ENCODE measurements at places on chromosomes 6 and 20.

- peak; percentile 68 for DNase-seq
Measured at GRCh38 chr6:30490026-30490876, 942 bp downstream of the HLA-E start.

- no peak for DNase-seq
Measured at GRCh38 chr6:72683797-72684196, 61.9 kb downstream of the KCNQ5 start.

DNA sequence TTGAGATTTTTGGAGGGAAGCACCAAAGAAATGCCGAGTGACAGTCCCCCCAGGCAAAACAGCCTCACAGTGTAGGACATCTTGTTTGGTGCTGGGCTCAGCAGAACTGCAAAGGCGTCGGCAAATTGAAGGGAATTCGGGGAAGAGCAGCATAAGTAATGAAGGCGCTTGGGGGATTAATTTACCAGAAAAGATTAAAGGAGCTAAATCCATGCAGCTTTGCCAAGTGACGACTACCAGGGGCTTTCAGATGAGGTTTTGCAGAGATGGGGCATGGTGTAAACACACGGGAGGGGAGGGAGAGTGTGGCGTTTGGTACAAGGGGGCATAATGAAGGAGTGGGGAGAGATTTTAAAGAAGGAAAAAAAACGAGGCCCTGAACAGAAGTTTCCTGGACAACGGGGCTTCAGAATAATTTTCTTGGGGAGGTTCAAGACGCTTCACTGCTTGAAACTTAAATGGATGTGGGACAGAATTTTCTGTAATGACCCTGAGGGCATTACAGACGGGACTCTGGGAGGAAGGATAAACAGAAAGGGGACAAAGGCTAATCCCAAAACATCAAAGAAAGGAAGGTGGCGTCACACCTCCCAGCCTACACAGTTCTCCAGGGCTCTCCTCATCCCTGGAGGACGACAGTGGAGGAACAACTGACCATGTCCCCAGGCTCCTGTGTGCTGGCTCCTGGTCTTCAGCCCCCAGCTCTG is 45.4 kb upstream of the CDH22 start:
- no peak for DNase-seq

- DNase-seq = no peak
Measured at GRCh38 chr6:170404036-170404435, 97.5 kb downstream of the FAM120B start.

DNA sequence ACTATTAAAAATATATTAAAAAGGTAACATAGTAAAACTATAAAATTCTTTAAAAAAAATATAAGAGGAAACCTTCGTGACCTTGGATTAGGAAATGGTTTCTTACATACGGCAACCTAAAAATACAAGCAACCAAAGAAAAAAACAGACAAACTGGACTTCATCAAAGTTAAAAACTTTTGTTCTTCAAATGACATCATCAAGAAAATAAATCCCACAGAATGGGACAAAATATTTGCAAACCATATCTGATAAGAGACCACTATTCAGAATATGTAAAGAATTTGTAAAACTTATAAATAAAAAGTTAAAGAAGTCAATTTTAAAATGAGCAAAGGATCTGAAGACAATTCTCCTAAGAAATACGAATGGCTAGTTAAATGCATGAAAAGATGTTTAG is 110.0 kb downstream of the ATG5 start:
- no peak for DNase-seq

GRCh38 chr6:36604090-36605060 is 10.2 kb downstream of the SRSF3 start:
- DNase-seq = no peak

GRCh38 chr6:36371211-36371610 is 16.3 kb downstream of the ETV7 start:
- no peak for DNase-seq

DNA sequence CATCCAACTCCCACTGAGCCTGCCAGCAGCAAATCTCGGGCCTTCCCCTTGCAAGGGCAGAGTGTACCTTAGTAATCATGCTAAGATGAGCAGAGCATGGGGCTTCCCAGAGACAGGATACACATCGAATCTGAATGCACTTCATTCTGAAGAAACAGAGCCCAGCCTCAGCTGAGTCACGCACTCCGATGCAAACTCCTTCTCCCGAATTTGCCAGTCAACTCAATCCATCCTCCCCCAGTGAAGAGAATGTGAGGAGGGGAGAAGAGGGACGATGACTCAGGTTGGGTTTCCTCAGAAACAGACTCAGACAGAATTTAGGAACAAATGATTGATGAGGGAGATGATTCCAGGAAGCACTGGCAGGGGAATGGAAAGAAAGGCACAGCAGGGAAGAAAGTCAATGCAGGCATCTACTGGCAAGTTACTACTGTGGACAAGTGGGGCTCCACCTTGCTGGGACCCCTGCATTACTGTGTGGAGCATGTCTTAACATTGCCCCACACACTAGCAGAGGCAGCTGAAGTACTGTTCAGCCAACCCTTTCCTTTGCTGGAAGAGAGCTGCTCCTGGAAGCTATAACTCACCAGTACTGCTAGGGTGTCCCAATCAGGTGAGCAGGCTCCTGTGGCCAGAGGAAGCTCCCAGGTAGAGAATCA is 251.6 kb downstream of the ADGB start:
- no peak for DNase-seq

DNA sequence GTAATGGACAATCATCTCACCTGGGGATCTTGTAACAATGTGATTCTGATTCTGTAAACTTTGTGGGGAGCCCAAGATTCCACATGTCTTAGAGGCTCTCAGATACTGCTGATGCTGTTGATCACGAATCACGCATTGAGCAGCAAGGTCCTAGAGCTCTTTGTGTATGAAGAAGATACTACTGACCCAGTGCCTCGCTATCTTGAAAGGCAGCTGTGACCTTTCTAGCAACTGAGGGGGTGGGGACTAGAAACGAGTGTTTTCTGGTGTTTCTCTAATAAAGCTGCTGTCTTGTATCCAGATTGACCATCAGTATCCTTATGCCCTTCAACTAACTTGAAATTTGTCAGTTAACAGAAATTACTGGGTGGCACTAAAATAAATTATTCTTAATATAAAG is 142.9 kb downstream of the MTHFD1L start:
- no peak for DNase-seq

- DNase-seq = no peak
Measured at GRCh38 chr6:37657112-37657886, 40.4 kb downstream of the MDGA1 start.

GRCh38 chr6:41408982-41409381 is 73.6 kb downstream of the NCR2 start:
- DNase-seq = no peak

DNA sequence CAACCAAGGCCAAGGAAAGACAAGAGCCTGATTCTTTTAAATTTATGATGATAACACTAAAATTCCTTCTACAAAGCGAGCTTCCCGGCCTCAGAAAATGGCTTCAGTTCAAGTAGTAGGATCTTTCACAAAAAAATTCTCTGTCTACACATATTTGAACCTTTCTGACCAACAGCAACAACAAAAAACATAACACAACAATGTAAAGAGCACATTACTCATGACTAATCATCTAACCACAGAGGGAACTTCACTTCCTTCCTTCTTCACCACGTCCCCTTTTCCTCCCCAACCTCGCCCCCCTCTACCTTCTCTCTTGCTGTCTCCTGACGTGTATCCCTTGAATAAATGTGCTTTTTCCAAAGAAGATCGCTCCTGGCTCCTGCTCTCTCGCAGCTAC is 228.2 kb downstream of the MYLK4 start:
- no peak for DNase-seq

DNA sequence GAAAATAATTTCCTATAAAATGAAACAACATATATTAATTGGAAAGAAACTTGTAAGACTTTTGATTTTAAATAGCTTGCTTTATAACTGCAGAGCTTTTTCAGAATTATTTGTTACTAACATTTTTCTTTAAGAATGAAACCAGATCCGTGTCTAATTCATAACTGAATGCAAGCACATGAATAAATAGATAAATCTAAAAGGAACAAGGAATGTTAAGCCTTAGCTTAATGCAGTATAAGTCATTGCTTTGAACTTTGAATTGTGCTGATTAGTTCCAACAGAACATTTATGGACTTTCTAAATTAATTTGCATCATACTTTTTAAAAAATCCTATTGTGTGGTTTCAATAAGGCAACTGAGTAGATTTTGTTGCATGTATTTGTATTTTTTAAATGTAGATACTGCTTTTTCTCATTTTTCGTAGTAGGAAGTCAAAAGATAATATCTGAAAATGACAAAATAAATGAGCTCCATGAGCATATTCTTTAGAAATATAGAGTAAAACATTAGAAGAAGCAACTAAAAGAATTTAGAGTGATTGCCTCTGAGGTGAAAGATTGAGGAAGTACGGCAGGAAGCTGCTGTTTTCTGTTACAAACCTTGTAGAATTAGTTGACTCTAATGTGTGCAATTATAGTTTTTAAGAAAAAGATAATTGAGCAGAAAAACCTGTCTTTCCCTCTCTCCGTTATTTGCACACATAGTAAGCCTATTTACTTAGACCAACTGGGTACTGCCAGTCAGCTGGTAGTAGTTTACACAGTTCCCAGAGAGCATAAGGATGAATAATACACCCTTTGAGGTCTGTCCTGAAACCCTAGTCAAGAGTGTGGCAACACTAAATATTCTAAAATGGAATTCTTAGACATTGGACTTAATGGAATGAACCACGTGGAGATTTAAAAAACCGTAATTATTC is 32.6 kb upstream of the SLC35D3 start:
- DNase-seq = no peak

- DNase-seq = no peak
Measured at GRCh38 chr6:108940741-108941140, 92.5 kb downstream of the ARMC2 start.

GRCh38 chr6:36442671-36443470 is at the start of the genes KCTD20 and PXT1:
KCTD20 (plus strand) TSS chr6:36443000; CDS start chr6:36470098, 27,098 bp downstream.
PXT1 (minus strand) TSS chr6:36442854; CDS start chr6:36426082, 16,772 bp downstream.
- DNase-seq = peak; percentile 90

DNA sequence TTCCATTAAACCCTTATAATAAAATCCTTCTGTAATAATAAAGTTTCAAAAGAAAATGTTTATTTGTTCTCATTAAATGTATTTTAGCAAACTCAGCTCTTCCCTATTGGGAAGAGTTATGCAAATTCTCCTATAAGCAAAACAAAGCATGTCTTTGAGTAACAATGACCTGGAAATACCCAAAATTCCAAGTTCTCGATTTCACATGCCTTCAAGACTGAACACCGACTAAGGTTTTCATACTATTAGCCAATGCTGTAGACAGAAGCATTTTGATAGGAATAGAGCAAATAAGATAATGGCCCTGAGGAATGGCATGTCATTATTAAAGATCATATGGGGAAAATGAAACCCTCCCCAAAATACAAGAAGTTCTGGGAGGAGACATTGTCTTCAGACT is 3.8 kb downstream of the IL17A start:
- DNase-seq = no peak

GRCh38 chr6:166436195-166437139 is 53.7 kb upstream of the MPC1 start:
- no peak for DNase-seq

DNA sequence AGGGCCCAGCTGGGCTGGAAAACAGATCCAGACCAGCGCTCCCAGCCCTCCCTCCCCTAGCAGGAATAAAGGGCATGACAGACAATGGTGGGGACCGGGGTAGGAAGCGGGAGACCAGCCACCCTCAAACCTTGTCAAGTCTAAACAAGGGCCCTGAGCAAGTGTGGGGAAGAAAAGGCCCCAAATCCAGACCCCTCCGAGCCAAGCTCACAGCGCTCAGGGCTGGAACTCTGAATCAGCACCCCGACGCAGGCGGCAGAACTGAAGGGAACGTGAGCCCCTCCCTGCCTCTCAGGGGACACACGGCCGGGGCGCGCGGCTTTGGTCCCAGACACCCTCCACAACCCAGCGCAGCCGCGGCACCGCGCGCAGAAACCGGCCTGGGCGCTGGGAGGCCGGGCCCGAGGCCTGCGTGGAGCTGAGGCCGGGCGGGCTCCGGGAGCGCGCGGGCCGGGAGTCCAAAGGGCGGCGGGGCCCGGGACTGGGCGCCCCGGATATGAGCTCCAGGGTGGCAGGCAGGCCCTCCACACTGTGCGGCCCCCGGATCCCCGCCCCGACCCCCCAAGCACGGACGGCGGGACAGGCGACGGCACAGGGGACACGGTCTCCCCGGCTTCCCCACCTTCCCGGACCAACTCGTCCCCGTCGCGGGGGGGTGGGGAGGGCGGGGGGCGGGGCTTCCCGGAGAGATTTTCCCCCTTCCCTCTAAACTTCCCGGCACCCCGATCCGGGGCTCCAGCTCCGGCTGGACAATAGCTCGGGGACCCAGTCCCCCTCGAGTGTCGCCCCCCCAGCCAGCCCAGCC is 641 bp downstream of the TEAD3 start:
- DNase-seq = no peak

GRCh38 chr20:46154305-46154704 is 36.2 kb downstream of the CD40 start:
- no peak for DNase-seq

GRCh38 chr6:138546733-138547185 is 47.5 kb upstream of the NHSL1 start:
- no peak for DNase-seq

- DNase-seq = no peak
Measured at GRCh38 chr6:88165087-88165843, 882 bp downstream of the CNR1 start.

DNA sequence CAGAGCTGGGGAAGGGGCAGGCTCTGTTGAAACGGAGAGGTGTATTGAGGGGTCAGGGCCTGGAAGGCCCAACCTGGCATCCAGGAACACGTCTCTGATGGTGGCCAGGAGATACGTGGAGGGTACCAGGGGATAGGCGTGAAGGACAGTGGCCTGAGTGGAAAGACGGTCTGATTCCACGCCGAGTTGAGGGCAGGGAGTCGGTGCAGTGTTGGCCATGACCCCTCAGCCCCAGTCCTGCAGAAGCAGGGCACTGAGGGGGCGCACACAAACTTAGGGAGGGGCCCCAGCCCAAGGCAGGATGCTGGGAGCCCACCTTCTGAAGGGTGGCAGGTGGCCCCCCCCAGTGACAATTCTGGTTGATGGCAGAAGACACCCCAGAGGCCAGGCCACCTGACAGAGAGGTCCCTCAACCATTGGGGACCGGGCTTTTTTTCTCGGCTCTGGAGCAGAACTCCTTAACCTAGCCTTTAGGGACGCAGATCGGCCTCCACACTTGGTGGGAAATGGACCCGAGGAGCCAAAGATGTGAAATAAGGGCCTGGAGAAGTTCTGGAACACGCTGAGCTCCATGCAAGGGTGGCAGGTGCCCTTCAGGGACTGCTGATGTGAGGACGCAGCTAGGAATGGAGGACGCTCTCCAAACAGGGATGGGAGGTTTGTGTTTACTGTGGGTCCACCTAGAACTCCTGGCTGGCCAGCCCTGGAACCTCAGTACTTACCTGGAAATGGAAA is 91.0 kb downstream of the TMEM242 start:
- DNase-seq = no peak

Measured in hematopoietic multipotent progenitor cell treated with erythropoietin and hydrocortisone succinate and interleukin-3 and kit ligand, for 8 days (in vitro differentiated cells).